GM23248 (cell line): ENCODE measurements at places on chromosomes 4 and X.

GRCh38 chrX:155967653-155968325 lies 29.7 kb upstream of the IL9R start:
- DNase-seq: peak; percentile 5

DNA sequence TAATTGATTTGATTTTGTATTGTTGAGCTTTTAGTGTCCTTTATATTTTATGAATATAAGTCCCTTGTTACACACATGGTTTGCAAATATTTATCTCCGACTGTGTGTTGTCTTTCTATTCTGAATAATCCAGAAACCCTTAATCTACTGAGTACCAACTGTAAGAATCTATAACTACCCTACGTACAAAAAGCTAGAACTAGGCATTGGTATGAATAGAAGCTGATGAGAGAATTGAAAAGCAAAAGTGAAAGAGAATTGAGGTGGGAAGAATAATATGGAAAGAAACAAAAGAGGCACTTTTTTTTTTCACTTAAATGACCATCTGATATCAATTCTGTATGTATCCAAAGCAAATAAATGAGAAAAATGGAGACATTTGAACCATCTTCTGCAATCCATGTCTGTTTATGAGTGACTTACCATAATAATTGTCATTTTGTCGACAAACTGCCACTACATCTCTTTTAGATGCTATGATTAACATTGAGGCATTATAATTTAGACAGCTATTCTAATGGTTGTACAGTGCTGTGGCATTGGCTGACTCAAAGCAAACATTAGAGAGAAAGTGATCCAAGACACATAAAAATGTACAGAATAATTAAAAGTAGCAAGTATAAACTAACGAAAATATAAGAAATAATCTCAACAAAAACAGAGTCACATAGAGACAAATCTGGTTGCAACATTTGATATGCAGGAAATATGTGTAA lies 1516.6 kb upstream of the AGA start:
- no peak for DNase-seq

DNA sequence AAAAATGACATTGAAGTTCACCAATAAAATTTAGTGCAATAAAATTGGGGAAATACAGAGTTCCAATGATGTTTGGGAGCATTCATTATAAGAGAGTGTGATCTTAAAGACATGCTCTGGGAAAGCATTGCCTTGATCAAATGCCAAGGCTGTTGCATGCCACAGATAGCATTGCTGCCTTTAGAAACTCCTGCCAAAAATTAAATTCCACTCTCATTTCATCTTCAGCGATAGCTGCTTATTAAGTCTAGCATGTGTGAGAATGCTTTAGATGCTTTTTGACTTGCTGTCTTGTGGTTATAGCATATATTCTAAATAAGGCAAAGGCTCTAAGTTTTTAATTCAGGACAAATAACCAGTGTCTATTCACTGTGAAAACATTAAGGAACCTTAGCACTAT lies 49.3 kb downstream of the NPNT start:
- DNase-seq: peak; percentile 53

- no peak for DNase-seq
These were observed 28.1 kb downstream of the SPANXC start for GRCh38 chrX:141214196-141214595.

GRCh38 chr4:87819281-87819919 lies 13.4 kb upstream of the MEPE start:
- DNase-seq: peak; percentile 79

DNA sequence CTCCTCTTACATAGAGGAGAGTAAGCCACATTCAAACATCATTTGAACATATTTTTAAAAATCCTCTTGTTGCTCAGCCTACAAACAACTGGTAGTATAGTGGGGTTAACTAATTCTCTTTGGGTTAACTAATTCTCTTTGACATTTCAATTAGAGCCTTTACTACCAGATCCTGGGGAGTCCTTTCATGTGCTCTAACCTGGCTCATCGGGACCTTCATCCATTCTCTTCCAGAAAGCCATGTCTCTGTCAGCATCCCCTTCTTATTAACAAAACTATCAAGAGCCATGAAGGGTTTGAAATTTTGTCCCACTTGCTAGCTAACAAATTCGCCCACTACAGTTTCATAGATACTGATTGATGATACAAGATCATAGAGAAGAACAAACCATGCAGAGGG lies 349.8 kb upstream of the PABPC4L start:
- no peak for DNase-seq
